Naive thymus-derived CD8-positive, alpha-beta T cell (primary cell): ENCODE measurements at places on chromosomes 7 and 10.

- no peak for DNase-seq
Observed at GRCh38 chr7:96076350-96076707, 245.6 kb downstream of the SLC25A13 start.

- DNase-seq, result no peak
Observed at GRCh38 chr7:151850491-151851124, 26.3 kb downstream of the PRKAG2 start.

- DNase-seq, result peak; percentile 20
Observed at GRCh38 chr10:98041352-98042043, 11.1 kb upstream of the CRTAC1 start.

DNA sequence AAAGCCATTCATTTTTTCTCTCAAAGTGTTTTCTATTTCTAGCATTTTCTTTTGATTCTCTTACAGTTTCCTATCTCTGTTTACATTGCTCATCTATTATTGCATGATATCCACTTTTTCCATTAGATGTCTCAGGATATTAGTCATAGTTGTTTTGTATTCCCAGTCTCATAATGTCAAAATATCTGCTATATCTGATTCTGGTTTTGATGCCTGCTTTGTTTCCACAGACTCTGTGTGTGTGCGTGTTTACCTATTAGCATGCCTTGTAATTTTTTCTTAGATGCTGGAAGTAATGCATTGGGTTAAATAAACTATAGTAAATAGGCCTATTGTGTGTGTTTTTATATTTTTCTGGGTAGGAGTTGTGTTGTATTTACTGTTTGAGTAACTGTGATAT is 1126.3 kb downstream of the SORCS1 start:
- DNase-seq, result no peak

DNA sequence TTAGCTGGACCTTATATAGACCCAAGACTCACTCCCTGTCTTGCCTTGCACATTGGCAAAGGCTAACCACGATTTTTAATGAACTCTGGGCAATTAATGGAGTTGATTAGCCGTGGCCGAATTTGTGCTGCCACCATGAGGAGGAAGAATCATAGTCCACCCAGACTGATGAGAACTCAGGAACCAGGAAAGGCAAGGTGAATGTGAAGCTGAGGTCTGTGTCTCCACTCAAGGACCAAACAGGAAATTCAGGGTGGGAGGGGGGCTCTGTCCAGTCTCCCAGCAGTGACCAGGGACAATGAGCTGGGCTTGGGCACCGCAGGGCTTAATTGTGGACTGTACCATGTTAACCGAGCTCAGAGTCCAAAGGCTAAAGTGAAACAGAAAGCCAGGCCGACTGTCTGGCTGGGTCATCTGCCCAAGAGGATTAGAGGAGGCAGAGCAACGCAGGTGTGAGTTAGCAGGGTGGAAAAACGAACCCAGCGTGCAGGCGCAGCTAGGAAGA is 127.0 kb upstream of the JCAD start:
- DNase-seq, result no peak

DNA sequence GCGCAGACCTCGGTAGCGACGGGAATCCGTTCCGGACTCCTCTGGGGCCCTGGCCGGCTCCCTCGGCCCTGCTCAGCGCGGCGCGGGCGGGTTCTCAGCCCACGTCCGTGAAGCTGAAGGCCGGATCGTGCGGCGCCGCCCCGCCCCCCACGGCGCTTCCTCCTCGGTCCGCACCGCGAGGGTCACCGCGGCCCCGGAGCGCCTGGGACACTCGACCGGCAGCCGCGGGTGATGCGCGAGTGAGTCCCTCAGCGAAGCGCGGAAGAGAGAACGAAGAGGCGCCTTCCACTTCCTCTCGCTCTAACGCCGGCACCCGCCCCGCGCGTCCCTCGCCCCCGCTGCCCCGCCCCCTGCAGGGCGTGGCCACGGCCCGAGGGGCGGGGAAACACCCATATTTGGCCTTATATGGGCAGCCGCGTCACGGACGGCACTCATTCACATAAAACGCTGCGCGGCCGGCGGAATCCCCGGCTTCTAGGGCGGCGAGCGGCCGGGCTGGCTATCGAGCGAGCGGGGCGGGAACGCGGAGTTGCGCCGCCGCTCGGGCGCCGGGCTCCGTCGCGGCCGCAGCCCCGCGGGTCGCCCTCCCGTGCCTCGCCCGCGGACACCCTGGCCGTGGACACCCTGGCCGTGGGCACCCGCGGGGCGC is at the start of gene DUSP5:
DUSP5 (plus strand) TSS at position 470 of the 649 bp plus-strand sequence. CDS start 215 bp downstream, outside the sequence.
- peak; percentile 91 for DNase-seq

- no peak for DNase-seq
Observed at GRCh38 chr10:131204406-131205152, 106.9 kb downstream of the TCERG1L start.

DNA sequence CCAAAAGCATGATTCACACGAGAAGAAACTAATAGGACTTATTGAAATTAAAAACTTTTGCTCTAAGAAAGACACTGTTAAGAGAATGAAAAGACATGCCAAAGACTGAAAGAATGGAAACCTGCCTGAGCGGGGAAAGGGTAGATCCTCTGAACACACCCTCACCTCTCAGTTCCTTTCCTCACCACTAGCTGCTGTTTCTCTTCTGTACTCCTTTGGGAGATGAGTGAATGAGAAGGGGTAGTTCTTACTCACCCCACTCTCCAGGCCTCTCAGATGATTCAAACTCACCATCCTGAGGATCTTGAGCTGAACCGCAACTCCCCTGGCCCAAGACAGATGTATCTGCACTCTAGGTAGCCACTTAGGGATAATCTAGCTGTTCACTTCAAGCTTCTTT is 41.9 kb downstream of the IQUB start:
- no peak for DNase-seq

DNA sequence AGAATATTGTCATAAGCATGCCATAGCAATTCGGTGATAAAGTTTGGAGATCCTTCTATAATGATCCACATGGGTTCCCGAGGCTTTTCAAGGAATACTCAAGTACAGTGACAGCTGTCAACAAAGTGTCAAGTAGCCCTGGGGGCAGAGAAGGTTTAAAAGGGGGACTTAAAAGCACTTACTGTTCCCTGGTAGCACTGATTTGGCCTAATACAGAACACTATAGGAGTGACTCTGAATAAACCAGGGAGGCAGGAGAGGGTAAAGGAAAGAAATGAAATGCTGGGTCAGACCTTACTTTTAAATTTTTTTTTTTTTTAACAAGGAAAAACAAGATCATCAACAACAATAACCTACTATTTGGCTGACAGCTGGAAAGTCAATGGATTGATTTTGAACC is 20.1 kb downstream of the CHCHD3 start:
- no peak for DNase-seq

DNA sequence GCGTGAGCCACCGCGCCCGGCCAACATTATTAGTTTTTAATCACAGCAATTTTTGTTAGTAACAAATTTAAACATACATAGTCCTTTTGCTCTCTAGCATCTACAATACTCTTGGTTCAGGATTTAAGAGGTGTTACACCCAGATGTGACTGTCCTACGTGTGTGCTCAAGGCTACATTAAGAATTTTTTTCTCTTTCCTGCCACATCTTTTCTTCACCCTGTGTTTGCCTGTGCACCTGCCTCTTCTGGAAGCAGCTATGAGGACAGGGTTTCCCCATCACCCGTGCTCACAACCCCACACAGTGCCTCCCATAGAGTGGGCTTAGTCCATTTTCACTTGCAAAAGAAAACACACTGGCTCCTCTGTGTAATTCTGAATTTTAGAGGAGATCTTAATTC is 186.7 kb upstream of the KLF6 start:
- no peak for DNase-seq

DNA sequence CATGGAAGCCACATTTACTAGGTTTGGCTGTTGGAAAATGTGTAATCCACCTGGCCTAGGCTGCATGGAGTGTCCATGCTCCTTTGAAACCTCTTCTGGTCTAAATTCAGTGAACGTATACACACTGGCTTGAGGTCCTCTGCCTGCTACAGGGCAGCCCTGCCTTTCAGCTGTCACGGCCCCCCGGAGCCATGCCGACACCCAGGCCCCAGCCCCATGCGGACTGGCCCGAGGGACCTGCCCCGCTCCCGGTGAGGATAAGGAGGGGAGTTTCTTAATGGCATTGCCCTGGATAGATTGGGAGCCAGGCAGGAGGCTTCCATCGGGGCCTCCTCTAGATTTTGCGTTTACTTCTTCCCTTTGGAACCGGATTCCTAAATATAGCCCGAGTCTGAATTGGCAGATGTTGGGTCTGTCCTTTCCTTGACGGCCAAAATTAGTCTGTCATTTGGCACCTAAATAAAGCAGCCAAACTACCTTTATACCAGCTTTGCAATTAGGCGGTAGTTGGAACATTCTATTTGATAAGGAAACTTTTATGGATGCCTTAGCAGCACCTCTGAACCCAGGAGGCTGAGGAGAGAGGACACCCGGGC is 72.1 kb upstream of the SH2B2 start:
- DNase-seq, result no peak

DNA sequence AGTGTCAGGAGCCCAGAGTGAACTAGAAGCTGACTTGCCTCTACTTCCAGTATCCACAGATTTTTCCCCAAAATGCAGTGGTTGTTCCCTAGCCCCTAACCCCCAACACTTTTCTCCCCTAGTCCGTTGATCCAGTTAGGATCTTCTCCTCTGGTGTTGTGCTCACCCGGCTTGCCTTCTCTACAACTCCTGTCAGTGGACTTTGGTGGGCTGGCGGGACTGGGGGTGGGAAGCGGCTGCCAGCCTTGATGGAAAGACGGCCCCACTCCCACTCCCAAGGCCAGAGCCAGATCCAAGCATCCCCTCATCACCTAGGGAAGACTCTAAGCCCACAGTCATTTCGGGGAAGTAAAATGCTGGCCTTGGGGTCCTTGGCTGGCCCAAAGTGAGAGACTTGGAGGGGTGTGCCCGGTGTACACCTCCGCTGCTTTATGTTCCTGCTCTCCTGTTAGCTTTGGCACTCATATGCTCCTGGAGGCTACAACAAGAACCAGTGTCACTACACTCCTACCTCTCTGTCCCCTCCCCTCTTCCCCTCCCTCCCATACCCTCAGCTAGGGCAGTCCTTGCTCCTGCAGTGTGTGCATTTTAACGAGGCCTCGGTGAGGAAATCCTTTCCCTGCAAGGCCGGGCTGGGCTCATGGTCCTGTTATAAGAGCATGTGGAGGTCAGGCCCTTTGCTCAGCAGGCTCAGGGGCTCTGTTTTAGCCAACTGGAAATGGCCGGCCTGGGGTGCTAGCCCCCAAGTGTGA is 930 bp upstream of the HOXA10 start:
- DNase-seq, result no peak

DNA sequence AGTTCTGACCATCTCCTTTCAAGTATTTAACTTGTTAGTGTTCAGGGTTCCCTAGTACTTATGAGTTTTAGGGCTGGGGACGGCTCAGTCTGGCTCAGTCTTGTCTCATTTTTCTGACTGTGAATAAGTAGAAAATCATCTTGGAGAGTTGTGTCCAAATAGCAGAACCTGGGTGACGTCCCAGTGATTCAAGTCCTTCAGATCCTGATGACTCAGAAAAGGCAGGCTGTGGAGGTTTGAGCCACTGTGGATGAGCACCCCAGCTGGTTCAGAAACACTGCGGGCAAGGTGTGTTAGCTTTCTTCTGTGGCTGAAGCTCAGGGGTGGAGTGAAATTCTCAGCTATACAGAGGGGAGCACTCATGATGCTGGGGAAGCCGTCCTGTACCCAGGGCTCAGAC is 154.4 kb upstream of the NPY start:
- DNase-seq, result no peak

- no peak for DNase-seq
Observed at GRCh38 chr7:82388138-82388537, 55.4 kb downstream of the CACNA2D1 start.

GRCh38 chr7:112670193-112670592 is 120.0 kb downstream of the TMEM168 start:
- no peak for DNase-seq

GRCh38 chr7:45324683-45325237 is 167.2 kb downstream of the RAMP3 start:
- no peak for DNase-seq

DNA sequence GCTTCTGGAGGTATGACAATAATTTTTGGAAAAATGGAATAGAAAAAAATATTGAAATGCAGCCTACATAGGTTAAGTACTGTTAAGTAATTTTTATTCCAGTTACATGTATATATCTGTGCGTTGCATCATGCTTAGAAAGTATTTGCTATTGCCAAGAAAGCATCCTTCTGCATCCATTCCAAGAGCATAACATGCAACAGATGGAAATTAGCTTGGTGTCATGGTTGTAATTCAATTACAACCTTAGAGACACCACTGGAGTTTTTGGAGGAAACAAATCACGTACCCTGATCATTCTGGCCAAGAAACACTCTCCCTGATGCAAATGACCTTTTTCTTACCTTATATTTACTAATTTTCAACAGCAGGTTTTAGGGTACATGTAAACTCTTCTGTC is 1.7 kb downstream of the AKR1B1 start:
- DNase-seq, result no peak

GRCh38 chr7:96657347-96658021 is 52.2 kb downstream of the SEM1 start:
- no peak for DNase-seq

- DNase-seq, result no peak
Observed at GRCh38 chr7:39666562-39666961, 43.2 kb downstream of the RALA start.

- no peak for DNase-seq
Observed at GRCh38 chr10:7635408-7636125, 31.2 kb downstream of the ITIH5 start.

- no peak for DNase-seq
Observed at GRCh38 chr7:156024201-156024600, 211.9 kb upstream of the SHH start.

DNA sequence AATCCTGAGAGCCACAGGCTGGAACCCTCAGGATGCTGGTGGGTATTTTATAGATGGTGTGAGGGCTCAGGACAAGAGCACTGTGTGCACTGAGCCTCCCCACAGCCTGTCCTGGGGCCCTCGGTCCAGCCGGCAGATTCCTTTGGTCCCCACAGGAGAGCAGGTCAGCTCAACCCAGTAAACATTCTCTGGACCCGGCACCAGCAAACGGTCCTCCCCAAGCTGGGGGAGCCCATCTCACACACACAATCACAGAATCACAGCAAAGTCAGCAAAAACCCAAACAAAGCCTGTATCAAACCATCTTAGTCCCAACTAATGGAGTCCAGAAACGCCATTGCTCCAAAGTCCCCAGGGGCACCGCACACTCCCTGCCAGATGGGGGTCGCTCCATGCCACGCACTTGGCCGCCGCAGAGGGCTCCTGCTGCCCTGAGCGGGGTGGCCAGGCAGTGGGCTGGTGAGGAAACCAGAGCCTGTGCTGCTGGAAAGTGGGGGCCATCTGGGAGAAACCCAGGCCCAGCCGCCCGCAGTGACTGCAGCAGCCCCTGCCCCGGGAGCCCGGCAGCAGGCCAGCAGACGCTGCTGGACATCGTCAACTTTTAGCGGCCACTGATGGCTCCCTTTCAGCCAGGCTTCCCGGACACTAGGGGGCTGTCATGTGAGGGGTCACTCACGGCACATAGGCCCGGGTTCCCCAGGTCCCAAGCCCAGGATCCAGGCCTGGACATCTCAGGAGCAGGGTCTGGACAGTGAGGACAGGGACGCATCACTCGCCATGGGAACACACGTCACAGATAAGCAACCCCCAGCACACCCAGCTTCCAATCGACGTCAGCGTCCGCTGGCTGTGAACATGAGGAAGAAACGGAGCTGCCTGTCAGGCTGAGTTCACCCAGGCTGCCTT is 52.6 kb downstream of the DPYSL4 start:
- no peak for DNase-seq
